Stimulated activated CD8-positive, alpha-beta memory T cell treated with anti-CD3 and anti-CD28 coated beads, Interleukin-15, amount 100 ng/mL, for 4 hours (primary cell): ENCODE measurements at places on chromosomes 4 and X.

GRCh38 chrX:44483965-44484606, 58.6 kb downstream of the FUNDC1 start:
- no peak for DNase-seq

DNA sequence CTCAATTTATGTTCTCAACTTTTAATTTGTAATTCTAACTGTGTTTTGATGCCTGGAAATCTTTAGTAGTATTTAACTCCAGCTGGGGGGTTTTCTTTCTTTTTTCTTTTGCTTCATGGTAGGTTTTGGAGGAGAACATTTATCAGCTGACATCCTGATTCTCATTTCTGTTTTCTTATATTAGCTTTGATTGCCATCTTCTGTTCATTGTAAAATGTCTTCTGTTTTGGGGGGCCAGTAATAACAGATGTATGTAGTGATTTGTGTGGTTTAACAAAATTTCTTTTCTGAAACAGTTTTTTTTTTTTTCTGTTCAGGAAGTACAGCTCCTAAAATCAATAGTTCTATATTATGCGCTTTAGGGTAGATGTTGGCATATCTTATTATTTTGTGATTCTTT, 182.2 kb downstream of the GABRB1 start:
- no peak for DNase-seq

DNA sequence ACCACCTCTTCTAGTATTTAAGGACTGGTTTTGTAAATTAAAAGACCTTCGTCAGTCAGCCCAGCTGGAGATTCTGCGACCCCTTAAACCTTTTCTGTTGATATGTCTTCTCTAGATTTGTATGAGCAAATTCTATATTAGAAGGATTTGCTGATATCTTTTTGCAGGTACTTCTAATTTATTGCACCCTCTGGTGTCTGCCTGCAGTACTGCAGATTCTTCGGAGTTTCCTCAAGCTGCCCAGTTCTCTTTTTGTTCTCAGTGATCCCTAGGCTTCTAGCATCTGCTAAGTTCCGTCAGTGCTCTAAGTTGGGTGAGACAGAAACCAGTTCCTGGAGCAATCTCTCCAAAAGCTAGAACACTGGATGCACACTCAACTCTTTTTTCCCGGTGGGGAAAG, 545.2 kb downstream of the C4orf33 start:
- DNase-seq: no peak

DNA sequence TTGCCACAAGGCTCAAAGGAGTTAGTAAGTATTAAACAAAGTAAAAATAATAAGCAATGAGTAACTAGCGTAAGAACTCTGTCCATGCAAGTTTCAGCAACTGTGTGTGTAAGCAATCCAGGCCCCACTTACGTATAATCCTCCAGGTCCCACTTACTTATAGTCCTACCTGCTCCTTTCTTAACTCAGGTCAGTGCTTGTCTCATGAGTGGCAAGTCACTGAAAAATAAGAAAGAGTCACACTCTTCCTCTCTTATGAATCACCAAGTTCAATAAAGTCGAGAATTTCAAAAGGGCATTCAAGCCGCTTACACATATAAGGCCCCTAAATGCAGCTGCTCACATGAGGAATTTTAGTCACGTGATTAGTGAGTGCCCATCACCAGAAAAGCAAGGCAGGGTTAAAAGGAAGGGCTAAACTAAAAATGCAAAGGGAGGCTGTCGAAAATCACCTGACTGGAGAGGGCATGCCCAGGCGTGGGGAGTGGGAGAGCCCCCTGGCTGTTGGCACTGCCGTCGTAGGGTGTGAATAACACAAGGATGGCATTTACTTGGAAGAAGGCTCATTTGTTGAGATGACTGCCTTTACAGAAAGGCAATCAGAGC, 58.2 kb downstream of the ZNF827 start:
- no peak for DNase-seq

DNA sequence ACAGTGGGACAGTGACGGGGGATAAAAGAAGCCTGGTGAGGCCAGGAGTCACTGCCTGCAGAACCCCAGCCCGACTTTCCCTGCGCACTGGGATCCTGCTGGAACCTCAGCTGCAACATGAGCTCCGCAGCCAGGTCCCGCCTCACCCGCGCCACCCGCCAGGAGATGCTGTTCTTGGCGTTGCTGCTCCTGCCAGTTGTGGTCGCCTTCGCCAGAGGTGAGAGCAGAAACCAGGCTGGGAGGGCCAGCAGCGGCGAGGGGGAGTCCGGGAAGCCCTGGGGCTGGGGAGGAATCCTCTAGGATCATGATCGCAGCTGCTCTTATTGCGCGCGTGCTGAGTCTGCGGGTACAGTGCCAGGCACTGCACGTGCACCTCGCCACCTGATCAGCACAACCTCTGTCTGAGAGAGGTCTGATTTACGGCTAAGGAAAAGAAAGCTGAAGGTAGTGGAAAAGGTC, at the start of gene PF4V1:
Gene PF4V1, plus strand, starts transcription at position 51 of the 459 bp plus-strand sequence. Its CDS starts 67 bp downstream, at position 118.
- DNase-seq: no peak

DNA sequence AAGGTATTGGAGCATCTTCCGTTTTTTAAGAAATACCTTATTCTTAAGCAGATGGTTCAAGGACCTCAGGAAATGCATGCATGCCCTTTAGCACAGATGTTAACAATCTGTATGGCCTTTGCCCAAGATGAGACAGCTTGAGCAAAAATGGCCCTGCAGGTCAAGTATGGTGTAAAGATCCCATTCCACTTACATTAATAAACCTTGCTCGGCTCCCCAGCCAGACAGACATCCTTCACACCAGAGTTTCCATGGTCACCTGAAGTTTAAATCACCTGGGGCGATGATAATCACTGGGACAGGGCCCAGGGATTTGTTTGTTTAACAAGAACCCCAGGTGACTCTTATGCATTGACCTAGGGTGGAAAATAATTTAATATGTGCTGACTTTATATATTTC, 287.0 kb upstream of the NOCT start:
- no peak for DNase-seq
